CD8-positive, alpha-beta memory T cell (primary cell): ENCODE measurements at places on chromosomes 2 and 18. TPM values are rescaled to one million over a fixed set of nuclear protein-coding genes. Genes with fewer than 3 reads are reported as not detected.

The DOK6 gene
- not detected for total RNA-seq

The SULT6B1 gene
- total RNA-seq, result not detected

The HOXD4 gene
- not detected for total RNA-seq

The VAMP8 gene
- total RNA-seq, result 94.4 TPM

The LIPT1 gene
- total RNA-seq, result 4.9 TPM

- no peaks in the 10 kb centered on the region for H3K36me3 ChIP-seq
- H3K27me3 ChIP-seq, result no peaks in the 10 kb centered on the region
- H3K4me1 ChIP-seq, result no peaks in the 10 kb centered on the region
- no peak for DNase-seq
- H3K27ac ChIP-seq, result no peak overlapping the region
- no peak overlapping the region for H3K4me3 ChIP-seq
Observed at GRCh38 chr2:60023256-60023985, 530.0 kb downstream of the BCL11A start.

DNA sequence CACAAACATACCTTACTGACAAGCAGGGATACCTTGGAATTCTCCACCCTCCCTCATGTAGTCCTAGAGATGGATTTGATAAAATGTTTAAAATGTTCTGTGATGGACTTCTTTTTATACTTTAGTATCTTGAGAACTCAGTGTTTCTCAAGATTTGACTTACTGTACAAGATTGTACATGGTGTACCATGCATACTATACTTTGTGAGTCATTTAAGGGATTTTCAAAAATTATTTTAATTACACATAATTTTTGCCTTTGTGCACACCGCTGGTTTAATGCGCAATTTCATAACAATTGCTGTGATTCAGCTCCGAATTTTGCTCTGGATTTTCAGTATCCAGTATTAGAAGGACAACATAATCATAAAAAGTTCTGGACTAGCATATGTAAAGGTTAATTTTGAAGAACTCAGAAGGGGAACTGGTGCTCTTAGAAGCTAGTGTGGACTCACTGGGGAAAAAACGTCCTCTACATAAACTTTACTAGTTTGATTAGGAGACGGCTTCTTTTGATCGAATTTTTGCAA, 78.6 kb upstream of the ACSL3 start:
- no peaks in the 10 kb centered on the region for H3K36me3 ChIP-seq
- no peak overlapping the region for H3K27ac ChIP-seq
- DNase-seq, result no peak
- no peak overlapping the region for H3K4me3 ChIP-seq
- no peaks in the 10 kb centered on the region for H3K4me1 ChIP-seq
- H3K27me3 ChIP-seq, result no peaks in the 10 kb centered on the region

- H3K27me3 ChIP-seq, result no peaks in the 10 kb centered on the region
- H3K36me3 ChIP-seq, result no peaks in the 10 kb centered on the region
- H3K27ac ChIP-seq, result no peak overlapping the region
- H3K4me3 ChIP-seq, result no peak overlapping the region
- no peaks in the 10 kb centered on the region for H3K4me1 ChIP-seq
Observed at GRCh38 chr2:149068996-149069888, 30.7 kb downstream of the LYPD6B start.

DNA sequence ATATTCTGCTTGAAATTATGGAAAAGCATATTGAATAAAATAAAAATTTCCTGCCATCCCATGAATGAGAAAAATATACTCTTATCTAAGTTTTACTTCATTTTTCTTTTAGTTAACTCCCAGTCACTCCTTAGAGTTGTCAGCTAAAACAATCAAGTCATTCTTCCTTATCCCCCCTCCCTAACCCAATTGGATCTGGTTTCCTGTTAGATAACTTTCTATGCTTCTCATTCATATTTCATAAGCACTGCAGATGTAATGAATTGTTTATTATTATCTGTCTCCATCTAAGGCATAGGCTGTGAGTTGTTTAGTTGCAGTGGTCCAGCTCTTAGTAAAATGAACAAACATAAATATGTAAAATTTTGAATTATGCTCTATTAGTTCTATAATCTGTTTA, 244.0 kb upstream of the GCFC2 start:
- no peak overlapping the region for H3K27ac ChIP-seq
- no peak overlapping the region for H3K4me3 ChIP-seq
- no peaks in the 10 kb centered on the region for H3K27me3 ChIP-seq

DNA sequence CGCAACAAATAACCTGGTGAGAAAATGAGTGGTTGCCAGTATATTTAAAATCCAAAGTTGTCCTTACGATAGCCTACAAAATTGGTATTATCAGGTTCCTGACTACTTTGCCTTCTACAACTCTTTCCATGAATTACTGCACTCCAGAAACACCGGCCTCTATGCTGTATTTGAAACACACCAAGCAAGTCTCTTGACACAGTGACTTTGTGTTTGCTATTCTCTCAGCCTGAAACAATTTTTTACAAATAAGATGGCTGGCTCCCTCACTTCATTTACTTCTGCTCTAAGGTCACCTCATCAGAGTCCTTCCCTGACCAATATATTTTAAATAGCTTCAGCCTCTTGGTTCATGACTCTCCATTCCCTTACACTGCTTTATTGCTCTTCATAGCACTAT, 12.2 kb downstream of the KANSL1L start:
- H3K36me3 ChIP-seq, result no peaks in the 10 kb centered on the region
- no peak for DNase-seq
- H3K27ac ChIP-seq, result no peak overlapping the region
- no peaks in the 10 kb centered on the region for H3K27me3 ChIP-seq
- no peaks in the 10 kb centered on the region for H3K4me1 ChIP-seq
- H3K4me3 ChIP-seq, result no peak overlapping the region

DNA sequence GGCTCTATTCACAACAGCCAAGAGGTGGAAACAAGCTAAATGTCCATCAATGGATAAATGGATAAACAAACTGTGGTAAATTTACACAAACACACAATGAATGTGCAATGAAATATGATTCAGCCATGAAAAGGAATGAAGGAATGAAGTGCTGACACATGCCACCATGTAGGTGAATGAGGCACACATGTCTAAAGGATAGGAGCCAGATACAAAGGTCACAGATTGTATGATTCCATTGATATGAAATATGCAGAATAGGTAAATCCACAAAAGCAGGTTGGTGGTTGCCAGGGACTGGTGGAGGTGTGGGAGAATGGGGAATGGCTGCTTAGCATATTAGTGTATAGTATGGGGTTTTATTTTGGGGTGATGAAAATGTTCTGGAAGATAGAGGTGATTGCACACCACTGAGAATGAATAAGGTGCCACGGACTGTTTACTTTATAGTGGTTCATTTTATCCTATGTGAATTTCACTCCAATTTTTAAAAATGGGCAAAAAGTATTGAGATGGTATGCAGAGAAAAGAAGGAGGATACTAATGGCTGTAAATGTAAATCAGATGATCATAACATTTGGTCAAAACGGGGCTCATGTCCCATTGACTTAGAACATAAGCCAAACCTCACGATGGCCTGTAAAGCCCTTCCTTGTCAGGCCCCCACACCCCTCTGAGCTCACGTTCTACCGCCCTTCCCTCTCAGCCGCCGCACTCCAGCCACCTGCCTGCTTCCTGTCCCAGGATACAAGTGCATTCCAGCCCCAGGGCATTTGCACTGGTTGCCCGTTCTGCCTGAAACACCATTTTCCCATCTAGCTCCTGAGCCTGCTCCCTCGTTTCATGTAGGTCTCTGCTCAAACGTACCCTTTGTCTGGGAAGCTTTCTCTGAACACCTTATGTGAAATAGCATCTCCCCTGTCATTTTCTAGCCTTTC, 165.5 kb downstream of the DDX1 start:
- H3K27ac ChIP-seq, result no peak overlapping the region
- H3K4me1 ChIP-seq, result no peaks in the 10 kb centered on the region
- H3K27me3 ChIP-seq, result no peaks in the 10 kb centered on the region

GRCh38 chr2:59680863-59681262, 872.6 kb downstream of the BCL11A start:
- H3K4me1 ChIP-seq, result no peaks in the 10 kb centered on the region
- H3K27me3 ChIP-seq, result no peaks in the 10 kb centered on the region
- no peak for DNase-seq
- no peak overlapping the region for H3K27ac ChIP-seq

GRCh38 chr2:160910681-160911080, 249.5 kb upstream of the TANK start:
- H3K4me3 ChIP-seq, result no peak overlapping the region
- no peaks in the 10 kb centered on the region for H3K36me3 ChIP-seq
- DNase-seq, result no peak
- H3K27ac ChIP-seq, result no peak overlapping the region
